ENCODE measurements at places on chromosomes 3 and 15. TPM values are rescaled to one million over a fixed set of nuclear protein-coding genes. Genes with fewer than 3 reads are reported as not detected.

- H3K4me3 ChIP-seq, result no peak overlapping the region
- H3K27ac ChIP-seq, result no peak overlapping the region
- H3K36me3 ChIP-seq, result no peaks in the 10 kb centered on the region
Observed at GRCh38 chr15:77209221-77209620, 138.3 kb upstream of the TSPAN3 start.

GRCh38 chr15:48020166-48020565 lies 100.6 kb upstream of the SLC24A5 start:
- H3K36me3 ChIP-seq, result no peaks in the 10 kb centered on the region
- H3K4me1 ChIP-seq, result no peaks in the 10 kb centered on the region

DNA sequence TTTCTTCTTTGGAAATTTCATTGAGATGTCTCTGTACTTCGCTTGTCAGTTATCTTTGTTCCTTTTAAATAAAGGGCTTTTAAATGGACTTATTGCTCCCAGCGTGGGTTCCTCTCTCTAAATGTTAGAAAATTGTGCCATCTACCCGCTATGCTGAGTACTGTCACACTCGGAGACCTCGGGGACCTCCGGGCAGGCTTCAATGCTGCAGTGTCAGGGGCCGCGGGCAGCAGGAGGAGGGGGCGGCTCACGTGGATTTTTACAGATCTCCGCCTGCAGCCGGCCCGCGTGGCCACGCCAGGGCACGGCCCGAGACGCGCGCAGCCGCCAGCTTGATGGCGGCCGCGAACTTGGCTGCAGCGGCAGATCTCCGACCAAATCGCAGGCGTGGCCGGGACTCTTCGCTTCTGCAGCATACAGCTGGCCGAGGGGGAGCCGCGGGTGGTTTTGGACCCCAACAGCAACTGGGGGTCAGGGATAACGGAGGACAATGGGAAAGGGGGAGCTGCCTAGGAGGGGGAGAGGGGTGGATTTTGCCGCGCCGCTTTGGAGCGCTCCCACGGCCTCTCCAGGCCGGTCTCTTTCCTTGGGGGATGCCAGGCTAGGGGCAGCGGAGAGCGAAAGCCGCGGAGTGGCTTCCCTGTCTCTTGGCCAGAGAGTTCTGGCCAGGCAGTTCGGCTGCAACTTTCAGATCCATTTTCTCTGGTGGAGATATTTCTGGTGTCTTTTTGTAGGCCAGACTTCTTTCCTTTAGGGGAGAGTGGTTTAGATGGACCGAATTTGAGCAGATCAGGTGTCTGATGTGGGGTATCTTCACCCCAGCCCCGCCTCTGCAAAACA lies 15.3 kb downstream of the NR2F2 start:
- H3K4me1 ChIP-seq, result no peaks in the 10 kb centered on the region
- H3K27me3 ChIP-seq, result no peaks in the 10 kb centered on the region
- peak overlapping the region; percentile 85 for H3K27ac ChIP-seq
- H3K36me3 ChIP-seq, result no peaks in the 10 kb centered on the region
- peak overlapping the region; percentile 60 for H3K4me3 ChIP-seq

The FAM81A gene
- not detected for total RNA-seq

The KLF15 gene
- 74.0 TPM for total RNA-seq

The CORO2B gene
- total RNA-seq, result 11.0 TPM

The VILL gene
- 6.3 TPM for total RNA-seq
